ENCODE measurements at places on chromosomes 13 and 19. TPM values are rescaled to one million over a fixed set of nuclear protein-coding genes. Genes with fewer than 3 reads are reported as not detected.

Gene CEACAM8
- total RNA-seq, result not detected

Gene NKPD1
- total RNA-seq, result 0.26 TPM

Gene PTGER1
- 9.7 TPM for total RNA-seq

GRCh38 chr19:24159707-24160106 is 72.7 kb downstream of the ZNF254 start:
- peak; percentile 16 for DNase-seq

Gene ZNF20
- total RNA-seq, result 8.6 TPM

DNA sequence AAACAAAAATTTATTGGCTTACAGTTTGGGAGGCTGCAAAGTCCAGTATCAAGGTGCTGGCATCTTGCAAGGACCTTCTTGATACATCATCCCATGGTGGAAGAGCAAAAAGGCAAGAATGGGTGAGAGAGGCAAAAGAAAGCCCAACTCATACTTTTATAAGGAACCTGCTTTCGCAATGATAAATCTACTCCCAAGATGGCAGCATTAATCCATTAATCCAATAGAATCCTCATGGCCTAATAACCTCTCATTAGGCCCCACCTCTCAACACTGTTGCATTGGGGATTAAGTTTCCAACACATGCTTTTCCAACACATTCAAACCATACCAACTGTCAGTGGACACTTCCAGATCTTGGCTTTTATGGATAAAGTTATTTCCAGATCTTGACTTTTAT is 48.7 kb upstream of the ZNF507 start:
- no peak for DNase-seq

Gene ZNF625
- 7.7 TPM for total RNA-seq

- no peak for DNase-seq
Measured at GRCh38 chr19:41904118-41904870, 21.3 kb downstream of the ARHGEF1 start.

Gene EDDM13
- not detected for total RNA-seq

Gene STOML3
- not detected for total RNA-seq

GRCh38 chr13:71902676-71903075 is 35.7 kb upstream of the DACH1 start:
- DNase-seq, result no peak

GRCh38 chr13:94053986-94054593 is 425.4 kb downstream of the DCT start:
- DNase-seq, result no peak

GRCh38 chr13:58376775-58377174 is 745.2 kb downstream of the PCDH17 start:
- DNase-seq, result no peak

DNA sequence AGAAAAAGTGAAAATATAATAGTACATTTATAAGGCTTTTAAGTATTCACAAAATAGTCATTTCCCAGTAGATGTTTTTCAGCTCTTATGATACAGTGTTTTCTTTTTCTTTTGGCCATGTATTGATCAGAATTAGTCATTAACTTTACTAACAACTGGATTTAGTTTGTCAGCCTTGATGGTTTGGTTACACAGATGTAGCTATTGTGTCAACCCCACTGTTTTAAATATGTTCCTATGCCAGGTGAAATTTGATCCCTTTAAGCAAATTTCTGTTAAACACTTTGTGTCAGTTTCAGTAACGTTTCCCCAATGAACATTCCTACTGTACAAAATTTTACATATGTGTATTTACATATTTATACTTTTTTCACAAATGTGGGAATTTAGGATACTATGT is 261.5 kb upstream of the STARD13 start:
- DNase-seq, result no peak

Gene SLAIN1
- total RNA-seq, result 1.3 TPM

DNA sequence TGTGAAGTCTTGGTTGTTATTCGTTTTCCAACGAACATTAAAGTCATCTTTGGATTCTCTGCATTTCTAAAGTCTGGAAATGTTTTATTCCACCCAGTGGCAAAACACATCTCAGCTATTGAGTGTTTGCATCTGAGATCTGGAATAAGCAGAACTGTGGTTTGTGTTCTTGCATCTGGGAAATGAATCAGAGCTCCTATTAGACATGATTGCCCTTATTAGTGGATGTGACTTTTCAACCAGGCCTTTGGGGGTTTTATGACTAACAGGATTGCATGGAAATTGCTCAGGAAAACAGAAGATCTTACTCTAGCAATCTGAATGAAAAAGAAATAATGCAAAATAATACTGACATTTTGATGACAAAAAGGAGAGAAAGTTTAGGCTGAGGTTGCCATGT is 488.8 kb downstream of the IRS2 start:
- DNase-seq, result peak; percentile 89

GRCh38 chr19:34310494-34310981 is 54.5 kb upstream of the GPI start:
- DNase-seq, result no peak
